ENCODE measurements at places on chromosomes 16 and 17.

DNA sequence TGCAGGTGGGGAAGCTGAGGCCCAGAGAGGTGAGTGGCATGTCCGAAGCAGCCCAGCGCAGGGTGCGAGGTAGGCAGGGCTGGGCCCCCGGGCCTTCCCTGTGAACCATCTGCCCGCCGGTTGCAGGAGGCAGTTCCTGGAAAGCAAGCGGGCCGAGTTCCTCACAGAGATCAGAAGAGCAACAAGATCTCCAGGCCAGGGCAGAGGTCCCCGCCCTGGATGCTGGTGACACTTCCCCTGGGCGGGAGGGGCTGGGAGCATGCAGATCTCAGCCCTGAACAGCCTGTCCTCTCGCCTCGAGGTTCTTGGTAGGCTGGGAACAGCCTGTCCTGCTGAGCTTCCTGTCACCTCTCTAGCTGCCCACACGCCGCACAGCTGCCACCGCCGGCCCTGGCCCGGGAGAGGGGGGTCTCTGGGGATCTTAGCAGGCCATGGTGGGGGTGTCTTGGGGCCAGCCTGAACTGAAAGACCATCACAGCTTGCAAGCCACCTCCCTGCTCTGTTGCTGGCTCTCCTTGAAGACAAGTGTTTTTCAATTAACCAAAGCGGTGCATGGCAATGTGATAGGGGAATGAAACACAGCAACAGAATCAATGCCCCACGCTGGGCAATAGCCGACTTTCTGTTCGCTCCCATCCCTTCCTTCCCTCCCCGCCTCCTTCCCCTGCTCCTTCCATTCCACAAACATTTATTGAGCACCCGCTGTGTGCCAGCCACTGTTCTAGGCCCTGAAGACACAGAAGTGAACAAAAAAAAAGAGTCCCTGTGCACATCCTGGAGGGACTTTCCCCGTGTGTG, 31.7 kb downstream of the SOCS1 start:
- DNase-seq: no peak

- DNase-seq: no peak
These were observed 16.2 kb downstream of the CDC27 start for GRCh38 chr17:47172696-47173565.

GRCh38 chr17:43220511-43221125, 7.8 kb downstream of the CCDC200 start:
- DNase-seq: no peak

DNA sequence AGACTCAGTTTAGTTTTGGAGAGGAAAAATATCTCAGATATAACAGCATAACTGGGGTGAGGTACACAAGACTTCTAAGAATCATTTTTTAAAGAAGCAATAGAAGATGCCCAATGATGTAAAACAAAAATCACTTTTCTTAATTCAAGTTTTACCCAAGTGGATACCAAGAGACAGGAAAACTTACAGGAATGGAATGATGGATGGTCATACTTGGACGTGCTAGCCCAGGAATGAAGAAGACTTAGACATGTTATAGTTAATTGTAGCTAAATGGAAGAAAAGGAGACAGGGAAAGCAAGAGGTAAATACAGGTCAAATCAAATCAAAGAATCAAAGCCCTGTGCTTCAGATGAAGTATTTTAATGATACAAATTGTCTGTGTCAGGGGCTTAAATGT, 312.7 kb upstream of the KCNJ16 start:
- DNase-seq: no peak

- DNase-seq: no peak
These were observed 1.2 kb upstream of the C17orf99 start for GRCh38 chr17:78144736-78145641.

- DNase-seq: no peak
These were observed 136.0 kb upstream of the IRX3 start for GRCh38 chr16:54422569-54422978.

GRCh38 chr16:19898924-19899604, 14.4 kb upstream of the GPRC5B start:
- no peak for DNase-seq

Data from RWPE2 (cell line).